ENCODE measurements at places on chromosomes 2 and 18.

- DNase-seq = no peak
These were observed 97.6 kb downstream of the TEX51 start for GRCh38 chr2:126996378-126996699.

- no peak for DNase-seq
These were observed 69.6 kb downstream of the PTGR3 start for GRCh38 chr18:75139226-75139911.

- DNase-seq = no peak
These were observed 259.9 kb downstream of the NDUFA10 start for GRCh38 chr2:239765076-239765845.

- peak; percentile 96 for DNase-seq
These were observed at the start of gene FAM98A for GRCh38 chr2:33599175-33599942. FAM98A (minus strand) TSS chr2:33599299; CDS start chr2:33599221, 78 bp downstream.

- DNase-seq = no peak
These were observed 98.6 kb downstream of the NOL10 start for GRCh38 chr2:10591207-10591606.

DNA sequence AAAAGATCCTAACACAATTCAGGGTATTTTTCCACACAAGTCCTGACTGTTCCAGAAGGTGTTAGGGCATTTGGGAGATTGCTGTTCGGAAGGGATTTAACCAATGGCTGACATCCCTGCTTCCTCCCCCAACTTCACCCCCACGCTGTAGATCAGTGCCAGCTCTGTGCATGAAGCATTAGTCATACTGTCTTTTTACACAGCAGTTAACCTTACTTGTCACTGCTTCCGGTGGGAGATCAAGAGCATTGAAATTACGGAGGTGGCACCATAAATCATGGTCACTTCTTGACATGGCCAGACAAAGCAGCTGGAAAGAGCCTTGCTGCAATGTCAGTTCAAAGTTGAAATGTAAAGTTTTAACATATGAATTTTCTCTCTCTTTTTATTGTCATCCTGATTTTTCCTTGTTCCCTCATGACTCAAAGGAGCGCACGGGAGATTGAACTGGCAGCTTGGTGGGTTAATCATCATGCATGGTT is 70.2 kb downstream of the HRH4 start:
- DNase-seq = peak; percentile 31

DNA sequence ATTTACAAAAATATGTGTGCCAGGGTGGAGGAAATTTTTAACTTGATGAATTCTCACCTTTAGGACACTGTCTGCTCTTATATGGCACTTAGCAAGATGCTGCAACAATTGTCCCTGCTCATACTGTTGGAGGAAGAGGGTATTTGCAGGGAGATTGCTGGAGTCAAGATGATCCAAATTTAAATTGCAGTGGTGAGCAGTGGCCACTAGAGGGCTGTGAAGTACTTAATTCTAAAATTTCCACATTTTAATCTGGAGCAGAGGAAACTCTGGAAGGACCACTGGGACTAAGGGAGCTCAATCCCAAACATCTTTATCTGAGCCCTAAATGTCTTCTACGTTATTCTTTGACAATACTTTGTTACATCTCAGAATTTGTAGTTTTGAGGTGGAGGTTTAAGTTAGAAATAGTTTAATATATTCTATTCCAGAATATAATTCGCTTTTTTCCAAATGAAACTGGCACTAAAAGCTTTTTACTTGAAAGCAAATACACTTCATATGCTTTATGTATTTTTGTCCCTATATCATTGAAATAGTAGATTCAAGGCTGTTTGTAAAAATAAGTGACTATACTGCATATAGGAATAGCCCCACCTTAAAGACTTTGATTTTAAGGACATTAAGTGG is 33.0 kb upstream of the PTH2R start:
- no peak for DNase-seq

DNA sequence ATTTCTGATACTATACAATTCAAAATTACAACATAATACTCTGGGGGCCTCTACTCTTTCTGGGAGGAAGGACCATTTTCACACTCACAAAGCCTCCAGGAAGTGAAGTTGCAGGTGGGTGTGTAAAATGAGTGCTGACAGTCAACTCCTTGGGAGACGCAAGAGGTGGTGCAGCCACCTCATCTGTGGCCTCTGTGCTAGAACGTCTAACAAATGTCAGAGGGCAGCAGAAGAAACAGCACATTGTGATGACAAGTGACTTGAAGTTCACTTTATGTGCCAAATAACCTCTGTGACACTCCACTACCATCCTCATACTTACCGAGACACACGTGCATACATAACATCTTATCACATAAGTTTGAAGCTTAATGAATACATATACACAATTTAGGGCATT is 10.2 kb downstream of the RNF103 start:
- no peak for DNase-seq

DNA sequence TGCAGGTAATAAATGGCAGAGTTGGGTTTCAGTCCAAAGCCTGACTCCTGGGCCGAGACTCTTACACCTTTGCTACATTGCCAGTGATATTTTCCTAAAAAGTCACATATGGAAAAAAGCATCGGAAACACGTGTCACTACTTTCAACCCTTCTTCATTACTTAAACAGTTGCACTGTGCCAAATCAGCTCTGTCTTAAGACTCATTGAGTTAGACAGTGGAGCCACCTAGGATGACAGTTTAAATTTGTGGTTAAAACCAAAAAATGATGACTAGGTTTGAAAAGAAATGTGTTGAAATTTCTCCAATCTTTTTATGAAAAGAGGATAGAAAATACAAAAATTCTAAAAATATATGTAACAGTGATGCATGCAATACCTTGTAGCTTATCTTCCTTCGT is 97.5 kb downstream of the TMEM247 start:
- no peak for DNase-seq

GRCh38 chr18:27144672-27145071 is 40.4 kb downstream of the CHST9 start:
- no peak for DNase-seq

- DNase-seq = no peak
These were observed 323.3 kb downstream of the ZNF804A start for GRCh38 chr2:184921676-184922075.

Measured in skeletal muscle cell (primary cell).